ENCODE measurements at places on chromosomes 13 and 19. TPM values are rescaled to one million over a fixed set of nuclear protein-coding genes. Genes with fewer than 3 reads are reported as not detected.

ZNF792 gene
- 9.3 TPM for total RNA-seq

DNA sequence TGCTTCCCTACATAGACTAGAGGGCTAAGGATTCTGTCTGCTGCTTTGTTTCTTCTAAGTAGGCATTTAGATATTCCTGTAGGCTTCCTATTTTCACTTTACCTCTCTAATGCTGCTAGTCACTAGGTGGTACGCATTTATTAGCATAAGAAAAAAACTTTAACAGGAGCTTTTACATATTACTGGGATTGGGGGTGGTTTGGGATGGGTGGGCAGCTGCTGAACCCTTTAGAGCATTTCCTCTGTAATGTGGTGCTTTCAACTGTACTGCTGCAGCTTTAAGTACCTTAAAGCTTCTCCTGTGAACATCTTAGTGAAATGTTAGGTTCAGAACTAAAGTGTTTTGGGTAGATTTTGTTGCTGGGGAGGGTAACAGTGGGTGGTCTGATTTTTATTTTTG is 92.6 kb downstream of the ZNF486 start:
- no peak overlapping the region for H3K4me3 ChIP-seq
- peaks cover 4% of the 10 kb centered on the region for H3K4me1 ChIP-seq
- H3K36me3 ChIP-seq: peaks cover 4% of the 10 kb centered on the region
- peaks cover 8% of the 10 kb centered on the region for H3K27me3 ChIP-seq

STARD13 gene
- 24.5 TPM for total RNA-seq

VSTM2B gene
- not detected for total RNA-seq

ZSCAN1 gene
- total RNA-seq: 2.9 TPM

- no peak overlapping the region for H3K27ac ChIP-seq
- H3K36me3 ChIP-seq: no peaks in the 10 kb centered on the region
- no peak overlapping the region for H3K4me3 ChIP-seq
- no peaks in the 10 kb centered on the region for H3K4me1 ChIP-seq
- no peak for DNase-seq
- no peaks in the 10 kb centered on the region for H3K27me3 ChIP-seq
These were observed 1095.4 kb upstream of the PCDH20 start for GRCh38 chr13:62510906-62511655.

DNA sequence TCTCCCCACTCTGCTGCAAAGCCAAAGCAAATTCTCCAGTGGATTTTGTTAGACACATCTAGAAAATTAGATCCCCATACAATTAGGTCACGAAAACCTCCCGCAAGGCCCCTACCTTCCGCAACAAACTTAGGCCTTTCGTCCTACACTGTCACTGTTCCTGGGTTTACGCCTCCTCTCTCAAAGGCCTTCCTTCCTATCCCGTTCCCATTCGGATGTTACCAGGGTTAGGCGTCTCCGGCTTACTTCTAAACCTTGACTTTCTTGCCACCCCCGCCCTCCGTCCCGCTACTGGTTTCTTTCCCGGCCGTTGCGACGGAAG is 754 bp downstream of the RNF6 start:
- DNase-seq: no peak
- peaks cover 11% of the 10 kb centered on the region for H3K36me3 ChIP-seq
- H3K27ac ChIP-seq: peak overlapping the region; percentile 100
- H3K27me3 ChIP-seq: no peaks in the 10 kb centered on the region

DNA sequence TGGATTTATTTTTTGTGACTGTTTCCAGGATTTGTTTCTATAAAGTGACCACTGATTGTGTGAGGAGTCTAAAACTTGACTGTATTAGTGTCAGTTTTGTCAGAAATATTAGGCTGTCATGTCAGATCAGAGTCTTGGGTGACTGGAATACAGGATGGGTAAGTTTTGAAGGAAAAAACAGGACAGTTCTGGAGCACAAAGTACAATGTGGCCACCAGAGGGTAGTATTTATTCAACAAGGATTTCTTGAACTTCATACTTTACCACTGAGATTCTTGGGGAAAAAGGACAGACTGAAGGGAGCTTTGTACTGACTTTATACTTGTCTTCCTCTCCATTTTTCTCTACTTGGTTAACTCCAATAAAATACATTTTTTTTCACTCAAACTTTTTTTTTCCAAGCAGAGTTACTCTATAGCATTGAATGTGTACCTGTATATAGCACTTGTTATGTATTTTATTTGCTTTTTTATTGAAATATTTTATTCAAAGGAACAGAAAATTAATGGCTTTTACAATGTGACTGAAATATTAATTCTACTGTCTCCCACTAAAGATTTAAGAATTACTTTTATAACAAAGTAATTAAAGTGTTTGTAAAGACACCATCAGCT is 51.1 kb downstream of the LMO7 start:
- no peak overlapping the region for H3K27ac ChIP-seq
- DNase-seq: no peak
- H3K36me3 ChIP-seq: peaks cover 6% of the 10 kb centered on the region
- H3K27me3 ChIP-seq: no peaks in the 10 kb centered on the region

DNA sequence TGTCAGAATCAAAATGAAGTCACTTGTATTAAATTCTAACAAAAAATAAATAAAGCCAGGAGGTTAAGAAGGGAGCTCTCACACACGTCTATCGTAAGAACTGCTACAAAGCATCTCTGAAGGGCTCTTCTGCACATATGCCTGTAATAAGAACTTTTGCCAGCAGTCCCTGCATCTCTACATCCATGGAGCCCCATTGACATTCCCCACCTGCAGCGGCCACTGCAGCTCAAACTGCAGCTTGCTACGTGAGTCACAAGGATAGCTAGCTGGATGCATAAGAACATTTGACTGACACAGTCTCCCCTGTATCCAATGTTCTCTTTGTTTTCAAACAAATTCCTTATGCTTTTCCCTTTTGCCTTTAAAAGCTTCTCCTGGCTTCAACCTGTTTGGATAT is 68.3 kb downstream of the DNAJC3 start:
- no peak overlapping the region for H3K27ac ChIP-seq
- peaks cover 10% of the 10 kb centered on the region for H3K36me3 ChIP-seq
- no peaks in the 10 kb centered on the region for H3K27me3 ChIP-seq
- DNase-seq: no peak
- H3K4me3 ChIP-seq: no peak overlapping the region

GRCh38 chr13:91108315-91108714 is 239.2 kb upstream of the MIR17HG start:
- H3K27me3 ChIP-seq: no peaks in the 10 kb centered on the region
- no peak overlapping the region for H3K4me3 ChIP-seq
- H3K4me1 ChIP-seq: peaks cover 7% of the 10 kb centered on the region

GRCh38 chr13:77168237-77168636 is 141.3 kb upstream of the FBXL3 start:
- peaks cover 34% of the 10 kb centered on the region for H3K36me3 ChIP-seq
- H3K27ac ChIP-seq: no peak overlapping the region
- no peaks in the 10 kb centered on the region for H3K27me3 ChIP-seq
- H3K4me3 ChIP-seq: no peak overlapping the region
- H3K4me1 ChIP-seq: no peaks in the 10 kb centered on the region
- DNase-seq: no peak

DNA sequence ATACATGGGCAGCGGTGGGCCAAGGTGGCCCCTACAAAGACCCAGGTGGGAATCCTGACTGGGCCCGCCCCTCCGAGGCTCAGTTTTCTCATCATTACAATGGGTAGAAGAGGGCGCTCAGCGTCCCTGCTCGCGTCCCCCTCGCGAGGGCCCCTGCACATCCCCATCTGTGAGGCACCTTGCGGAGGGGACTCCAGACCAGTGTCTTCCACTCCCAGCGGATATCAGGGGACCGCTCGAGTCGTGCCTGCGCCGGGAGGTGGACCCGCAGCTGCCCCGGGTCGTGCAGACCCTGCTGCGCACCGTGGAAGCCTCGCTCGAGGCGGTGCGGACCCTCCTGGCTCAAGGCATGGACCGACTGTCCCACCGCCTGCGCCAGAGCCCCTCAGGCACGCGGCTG is 15.3 kb upstream of the COLGALT1 start:
- H3K27ac ChIP-seq: no peak overlapping the region
- H3K36me3 ChIP-seq: no peaks in the 10 kb centered on the region
- no peak overlapping the region for H3K4me3 ChIP-seq
- DNase-seq: no peak
- H3K4me1 ChIP-seq: peaks cover 2% of the 10 kb centered on the region

SHANK1 gene
- 11.9 TPM for total RNA-seq

SMIM44 gene
- not detected for total RNA-seq

DNA sequence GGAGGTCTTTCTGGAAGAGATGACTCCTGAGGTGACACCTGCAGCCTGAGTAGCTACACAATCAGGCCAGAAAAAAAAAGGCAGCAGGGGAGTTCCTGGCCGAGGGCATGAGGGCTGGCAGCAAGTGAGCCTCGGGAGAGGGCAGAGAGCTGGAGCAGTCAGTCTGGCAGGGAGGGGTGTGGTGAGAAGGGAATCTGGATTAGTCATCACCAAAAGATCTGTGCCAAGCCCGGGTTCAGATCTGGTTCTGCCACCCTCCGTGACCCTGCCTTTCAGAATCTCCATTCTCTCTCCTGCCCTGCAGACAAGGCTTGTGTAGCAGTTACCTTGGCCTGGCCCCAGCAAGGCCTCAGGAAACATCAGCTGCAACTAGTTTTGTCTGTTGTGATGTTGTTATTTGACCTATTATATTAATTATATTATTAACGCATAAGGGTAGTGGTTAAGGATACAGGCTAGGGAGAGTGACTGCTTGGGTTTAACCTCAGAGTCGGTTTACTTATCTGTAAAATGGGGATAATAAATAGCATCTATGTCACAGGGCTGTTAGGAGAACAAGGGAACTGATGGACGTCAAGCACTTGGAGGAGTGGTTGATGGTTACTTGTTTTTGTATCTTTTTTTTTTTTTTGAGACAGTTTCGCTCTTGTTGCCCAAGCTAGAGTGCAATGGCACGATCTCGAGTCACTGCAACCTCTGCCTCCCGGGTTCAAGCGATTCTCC is 2.7 kb upstream of the CAPNS1 start:
- peak overlapping the region; percentile 57 for H3K27ac ChIP-seq
- H3K4me1 ChIP-seq: peaks cover 19% of the 10 kb centered on the region
- no peaks in the 10 kb centered on the region for H3K27me3 ChIP-seq
- no peak for DNase-seq

GRCh38 chr19:41131186-41131585 is 17.0 kb downstream of the CYP2F1 start:
- H3K36me3 ChIP-seq: no peaks in the 10 kb centered on the region
- peaks cover 22% of the 10 kb centered on the region for H3K4me1 ChIP-seq
- H3K4me3 ChIP-seq: no peak overlapping the region
- H3K27me3 ChIP-seq: peaks cover 2% of the 10 kb centered on the region

GRCh38 chr19:57434386-57435061 is 601 bp upstream of the ZNF749 start:
- H3K27me3 ChIP-seq: no peaks in the 10 kb centered on the region
- H3K36me3 ChIP-seq: peaks cover 14% of the 10 kb centered on the region
- H3K27ac ChIP-seq: peak overlapping the region; percentile 97

- peaks cover 30% of the 10 kb centered on the region for H3K36me3 ChIP-seq
- peaks cover 20% of the 10 kb centered on the region for H3K4me1 ChIP-seq
- peak overlapping the region; percentile 77 for H3K4me3 ChIP-seq
- H3K27ac ChIP-seq: peak overlapping the region; percentile 93
- H3K27me3 ChIP-seq: no peaks in the 10 kb centered on the region
These were observed 402 bp upstream of the DYRK1B start for GRCh38 chr19:39834287-39834841.

- no peak overlapping the region for H3K4me3 ChIP-seq
- H3K27ac ChIP-seq: peak overlapping the region; percentile 81
- peaks cover 37% of the 10 kb centered on the region for H3K4me1 ChIP-seq
- DNase-seq: no peak
These were observed 45.8 kb downstream of the CAPN12 start for GRCh38 chr19:38698225-38699026.

GRCh38 chr19:57886046-57886445 is 2.8 kb downstream of the ZNF814 start:
- H3K4me1 ChIP-seq: peaks cover 25% of the 10 kb centered on the region
- peak overlapping the region; percentile 50 for H3K27ac ChIP-seq
- no peaks in the 10 kb centered on the region for H3K27me3 ChIP-seq
- H3K36me3 ChIP-seq: peaks cover 51% of the 10 kb centered on the region
- H3K4me3 ChIP-seq: peak overlapping the region; percentile 37

NLRP9 gene
- total RNA-seq: not detected

DNA sequence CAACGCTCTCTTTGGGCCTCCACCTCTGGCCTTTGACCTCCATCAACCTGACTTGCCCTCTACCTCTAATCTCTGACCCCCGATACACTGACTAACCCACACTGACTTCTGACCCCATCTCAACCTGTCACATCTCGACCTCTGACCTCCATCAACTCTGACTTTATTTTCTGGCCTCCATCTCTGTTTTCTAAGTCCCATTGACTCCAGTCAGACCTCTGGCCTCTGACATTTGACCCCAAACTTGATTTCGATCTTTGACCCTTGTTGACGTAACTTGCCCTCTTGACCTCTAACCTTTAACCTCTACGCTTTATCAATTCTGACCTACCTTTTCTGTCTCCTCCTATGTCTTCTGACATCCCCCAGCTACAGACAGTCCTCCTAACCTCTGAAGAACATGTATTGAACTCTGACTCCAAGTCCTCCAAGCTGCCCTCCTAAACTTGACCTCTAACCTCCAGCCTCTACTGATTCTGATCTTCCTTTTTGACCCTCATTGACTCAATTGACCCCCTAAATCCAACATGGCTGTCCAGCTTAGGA is 780 bp downstream of the ACP4 start:
- H3K4me1 ChIP-seq: peaks cover 4% of the 10 kb centered on the region
- H3K36me3 ChIP-seq: no peaks in the 10 kb centered on the region
- no peak for DNase-seq

SHISA2 gene
- total RNA-seq: 4.7 TPM

DNA sequence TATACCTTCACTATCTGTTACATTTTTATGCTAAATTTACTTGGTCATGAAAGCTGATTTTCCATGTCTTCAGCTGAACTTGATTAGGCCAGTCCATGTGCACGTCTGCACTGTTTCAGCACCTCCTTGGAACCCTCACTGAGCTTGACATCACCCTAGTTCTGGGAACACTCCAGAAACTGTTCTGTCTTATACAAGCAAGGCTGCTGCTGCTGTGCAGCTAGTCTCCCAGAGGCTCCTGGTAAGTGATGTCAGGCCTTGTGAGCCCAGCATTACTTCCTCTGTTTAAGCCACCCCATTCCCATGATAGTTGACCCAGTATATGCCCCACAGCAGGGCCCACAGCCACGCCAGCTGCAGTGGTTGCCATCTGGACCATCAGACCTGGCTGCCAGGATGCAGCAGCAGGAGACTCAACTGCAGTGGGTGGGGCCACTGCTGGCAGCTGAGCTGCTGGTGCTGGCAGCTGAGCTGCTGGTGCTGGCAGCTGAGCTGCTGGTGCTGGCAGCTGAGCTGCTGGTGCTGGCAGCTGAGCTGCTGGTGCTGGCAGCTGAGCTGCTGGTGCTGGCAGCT is 90.5 kb upstream of the AKAP11 start:
- no peaks in the 10 kb centered on the region for H3K27me3 ChIP-seq
- H3K27ac ChIP-seq: no peak overlapping the region
- peaks cover 21% of the 10 kb centered on the region for H3K4me1 ChIP-seq
- no peak overlapping the region for H3K4me3 ChIP-seq
- H3K36me3 ChIP-seq: peaks cover 5% of the 10 kb centered on the region
- DNase-seq: no peak

- H3K27me3 ChIP-seq: no peaks in the 10 kb centered on the region
- no peak overlapping the region for H3K27ac ChIP-seq
- H3K4me3 ChIP-seq: no peak overlapping the region
- H3K36me3 ChIP-seq: no peaks in the 10 kb centered on the region
- no peak for DNase-seq
- peaks cover 22% of the 10 kb centered on the region for H3K4me1 ChIP-seq
These were observed 288.7 kb downstream of the FOXO1 start for GRCh38 chr13:40377783-40378182.

LRRC63 gene
- total RNA-seq: 0.38 TPM

GPC6 gene
- total RNA-seq: 112 TPM
